Activated B cell treated with CpG ODN at 0.5 μM for 24 hours (primary cell): ENCODE measurements at places on chromosomes 12 and 14. TPM values are rescaled to one million over a fixed set of nuclear protein-coding genes. Genes with fewer than 3 reads are reported as not detected.

The ZFHX2 gene
- total RNA-seq: 2.2 and 2.6 TPM in 2 replicates

DNA sequence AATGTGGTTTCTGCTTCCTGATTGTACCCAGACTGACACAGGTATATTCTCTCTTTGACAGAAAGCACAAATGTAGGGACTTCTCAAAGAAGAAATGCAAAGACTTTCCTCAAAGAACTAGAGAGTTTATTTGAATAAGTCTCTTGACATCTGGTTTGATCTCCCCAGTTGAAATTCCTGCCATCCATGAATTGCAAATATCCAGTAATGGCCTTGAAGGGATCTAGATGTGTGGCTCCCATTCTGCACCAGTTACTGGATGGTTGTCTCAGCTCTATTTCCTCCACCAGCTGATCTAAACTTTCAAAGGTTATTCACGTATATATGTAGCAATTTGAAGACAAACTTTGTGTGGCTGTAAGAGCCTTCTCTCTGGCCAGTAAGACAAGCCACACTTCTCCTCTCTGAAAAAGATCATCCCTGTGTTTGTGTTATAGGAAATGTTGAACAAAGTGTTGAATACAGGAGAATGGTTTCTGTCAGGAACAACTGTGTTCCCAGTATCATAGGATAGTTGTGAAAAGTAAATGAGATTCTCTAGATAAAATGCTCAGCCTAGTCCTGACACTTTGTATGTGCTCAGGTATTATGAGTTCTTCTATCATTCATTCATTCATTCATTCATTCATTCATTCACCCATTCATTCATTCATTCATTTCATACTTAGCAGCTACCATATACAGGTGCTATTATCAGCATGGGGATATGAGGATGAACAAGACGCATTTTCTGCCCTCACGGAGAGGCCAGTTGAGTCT, 22.7 kb upstream of the GPRC5A start:
- no peak for DNase-seq

DNA sequence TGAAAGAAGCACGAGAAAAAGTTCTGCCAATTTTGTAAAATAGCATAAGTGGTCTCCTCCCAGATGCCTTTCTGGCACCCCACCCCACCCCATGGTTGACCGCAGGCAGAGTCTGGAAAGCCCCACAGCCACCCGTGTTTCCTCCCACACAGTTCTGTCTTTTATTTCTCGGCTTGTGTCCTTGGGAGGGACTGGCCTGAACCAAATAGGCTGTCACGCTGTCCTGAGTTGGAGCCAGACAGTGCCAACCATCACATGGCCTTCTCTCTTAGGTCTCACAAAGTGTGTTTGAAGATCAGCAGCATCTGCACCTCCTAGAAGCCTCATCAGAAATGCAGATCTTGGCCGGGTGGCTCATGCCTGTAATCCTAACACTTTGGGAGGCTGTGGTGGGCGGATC, 10.2 kb upstream of the LTA4H start:
- DNase-seq: peak; percentile 32

GRCh38 chr12:52193991-52194390, 2.2 kb upstream of the KRT80 start:
- no peak for DNase-seq

The GLS2 gene
- 2.6 and 3.5 TPM in 2 replicates for total RNA-seq

The UBE3B gene
- 35.4 and 36.9 TPM in 2 replicates for total RNA-seq

DNA sequence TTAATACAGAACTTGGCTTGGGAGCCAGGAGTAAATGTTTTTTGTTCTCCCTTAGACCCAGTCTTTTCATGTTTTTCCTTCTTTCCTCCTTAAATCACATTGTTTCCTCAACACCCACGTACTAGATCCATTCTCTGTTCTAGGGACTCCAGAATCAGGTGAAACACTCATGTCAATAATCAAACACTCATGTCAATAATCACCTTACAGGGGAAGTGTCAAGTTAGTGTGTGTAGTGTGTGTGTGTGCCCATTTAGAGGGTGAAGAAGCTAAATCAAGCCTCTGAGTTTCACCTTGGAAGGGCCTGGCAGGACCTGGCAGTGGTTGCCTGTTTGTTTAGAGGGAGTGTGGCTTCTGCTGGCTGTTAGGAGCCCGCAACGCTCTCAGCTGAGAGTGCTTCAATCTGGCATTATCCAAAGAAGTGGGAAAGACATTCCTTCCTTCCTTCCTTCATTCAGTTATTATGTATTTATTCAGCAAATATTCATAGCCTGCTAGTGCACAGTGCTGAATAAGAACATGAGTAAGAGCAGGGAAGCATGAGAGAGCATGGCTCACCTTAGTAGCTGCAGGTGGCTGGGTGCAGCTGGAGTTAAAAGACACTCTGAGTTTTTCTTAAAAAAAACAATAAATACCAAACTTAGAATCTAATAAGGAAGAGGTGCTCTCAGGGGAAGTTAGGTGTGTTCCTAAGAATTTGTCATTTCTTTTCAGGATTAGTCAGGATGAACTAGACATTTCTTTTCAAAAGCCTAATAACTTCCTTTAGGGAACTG, 17.6 kb upstream of the EID3 start:
- no peak for DNase-seq

DNA sequence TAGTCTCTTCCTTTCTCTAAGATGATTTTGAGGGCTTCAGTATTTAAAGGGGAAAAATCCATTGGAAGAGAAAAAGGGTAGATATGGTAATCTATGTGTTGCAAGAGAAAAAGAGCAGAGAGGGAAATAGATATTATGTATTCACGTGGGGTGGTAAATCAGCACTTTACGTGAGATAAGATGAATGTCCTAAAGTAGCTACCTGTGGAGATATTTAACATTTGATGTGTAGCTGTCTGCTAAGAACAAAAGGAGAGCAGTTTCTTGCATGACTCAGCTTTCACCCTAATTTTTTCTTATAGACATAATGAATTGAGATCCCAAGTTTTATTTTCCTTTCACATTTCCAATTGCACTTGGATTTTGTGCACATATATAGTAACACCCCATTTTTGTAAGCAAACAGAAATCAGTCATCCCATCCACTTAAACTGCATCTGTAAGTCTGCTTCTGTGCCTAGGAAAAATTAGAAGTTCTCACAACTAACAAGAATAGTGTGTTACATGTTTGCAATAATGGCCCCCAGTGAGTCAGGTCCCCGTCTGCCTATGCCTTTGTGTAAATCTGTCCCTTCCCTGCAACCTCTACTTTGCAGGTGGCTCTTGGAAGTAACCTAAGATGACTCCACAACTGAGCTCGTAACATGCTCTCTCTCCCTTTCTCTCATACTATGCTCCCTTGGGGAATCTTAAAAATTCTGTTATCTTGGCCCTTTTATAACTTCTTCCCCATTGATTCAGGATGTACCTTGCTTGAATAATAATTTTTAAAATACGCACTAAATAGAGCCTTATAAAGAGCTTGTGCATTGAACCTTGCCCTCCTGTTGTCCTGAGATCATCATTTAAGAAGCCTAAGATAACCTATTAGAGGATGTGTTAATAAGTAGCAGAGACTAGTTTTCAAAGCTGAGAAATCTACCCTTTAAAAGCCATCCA, 3.7 kb downstream of the TMTC3 start:
- DNase-seq: no peak

The CCDC196 gene
- not detected in 2 replicates for total RNA-seq

GRCh38 chr14:100975671-100976070, 72.1 kb upstream of the RTL1 start:
- no peak for DNase-seq

The FRMD6 gene
- 0.32 and 0.33 TPM in 2 replicates for total RNA-seq

The TAS2R14 gene
- 2.9 and 3.1 TPM in 2 replicates for total RNA-seq

DNA sequence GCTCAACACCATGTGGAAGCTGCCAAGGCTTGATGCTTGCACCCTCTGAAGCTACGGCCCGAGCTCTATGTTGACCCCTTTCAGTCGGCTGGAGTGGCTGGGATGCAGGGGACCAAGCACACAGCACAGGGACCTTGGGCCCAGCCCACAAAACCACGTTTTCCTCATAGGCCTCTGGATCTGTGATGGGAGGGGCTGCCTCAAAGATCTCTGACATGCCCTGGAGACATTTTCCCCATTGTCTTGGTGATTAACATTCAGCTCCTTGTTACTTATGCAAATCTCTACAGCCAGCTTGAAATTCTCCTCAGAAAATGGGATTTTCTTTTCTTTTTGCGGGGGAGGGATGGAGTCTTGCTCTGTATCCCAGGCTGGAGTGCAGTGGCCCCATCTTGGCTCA, 46.3 kb downstream of the MON2 start:
- no peak for DNase-seq

The GYS2 gene
- total RNA-seq: not detected in 2 replicates

GRCh38 chr14:89013098-89013504, 188.7 kb downstream of the TTC8 start:
- no peak for DNase-seq

GRCh38 chr14:103861413-103862392, 14.3 kb upstream of the PPP1R13B start:
- DNase-seq: no peak

GRCh38 chr12:50894241-50894640, 51.5 kb downstream of the TMPRSS12 start:
- DNase-seq: no peak

The DHRS4L2 gene
- total RNA-seq: 12.7 and 17.9 TPM in 2 replicates
